ENCODE measurements at places on chromosomes 2 and 18. TPM values are rescaled to one million over a fixed set of nuclear protein-coding genes. Genes with fewer than 3 reads are reported as not detected.

DNA sequence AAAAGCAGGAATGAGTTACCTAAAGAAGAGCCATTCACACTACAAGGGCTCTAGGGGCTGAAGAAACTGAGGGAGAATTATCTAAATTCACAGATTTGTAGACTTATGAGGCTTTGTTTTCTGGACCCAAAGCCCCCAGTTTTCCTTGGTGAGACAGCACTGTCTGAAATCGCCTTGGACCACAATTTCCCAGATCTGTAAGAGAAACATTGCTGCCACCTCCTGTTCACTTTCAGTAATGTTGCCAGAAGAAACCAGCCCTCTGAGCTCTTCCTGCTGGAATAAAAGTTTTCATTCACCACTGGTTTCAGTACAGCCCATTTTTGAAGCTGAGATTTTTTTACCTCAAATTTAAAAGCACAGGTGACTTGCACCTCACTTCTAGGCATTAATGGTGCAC, 169.2 kb downstream of the CDH20 start:
- peaks cover 14% of the 10 kb centered on the region for H3K27me3 ChIP-seq
- H3K27ac ChIP-seq = no peak overlapping the region
- no peak for DNase-seq
- H3K36me3 ChIP-seq = no peaks in the 10 kb centered on the region
- H3K4me1 ChIP-seq = no peaks in the 10 kb centered on the region

- H3K36me3 ChIP-seq = no peaks in the 10 kb centered on the region
- H3K4me3 ChIP-seq = no peak overlapping the region
- no peaks in the 10 kb centered on the region for H3K27me3 ChIP-seq
- H3K27ac ChIP-seq = no peak overlapping the region
- DNase-seq = no peak
These were observed 691.1 kb upstream of the PIK3C3 start for GRCh38 chr18:41263956-41264355.

DNA sequence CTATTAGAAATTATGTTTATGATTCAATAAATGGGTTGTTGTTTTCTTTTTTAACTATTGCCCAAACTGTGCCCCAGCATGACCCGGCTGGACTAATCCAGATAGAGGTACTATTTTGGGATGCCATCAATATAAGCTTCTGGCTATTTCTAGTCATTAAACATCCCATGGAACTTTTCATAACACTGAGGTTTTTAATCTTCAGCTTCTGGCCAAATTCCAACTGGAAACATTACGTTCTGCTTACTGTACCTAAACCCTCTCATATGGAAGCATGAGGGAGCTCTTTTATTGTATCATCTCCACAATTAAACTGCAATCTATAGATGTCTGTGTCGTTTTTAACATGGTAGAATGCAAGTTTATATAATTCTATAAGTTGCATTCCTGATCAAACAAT, 674.7 kb downstream of the ARHGAP15 start:
- no peak overlapping the region for H3K27ac ChIP-seq
- H3K36me3 ChIP-seq = peaks cover 5% of the 10 kb centered on the region
- peaks cover 26% of the 10 kb centered on the region for H3K4me1 ChIP-seq
- no peak overlapping the region for H3K4me3 ChIP-seq

DNA sequence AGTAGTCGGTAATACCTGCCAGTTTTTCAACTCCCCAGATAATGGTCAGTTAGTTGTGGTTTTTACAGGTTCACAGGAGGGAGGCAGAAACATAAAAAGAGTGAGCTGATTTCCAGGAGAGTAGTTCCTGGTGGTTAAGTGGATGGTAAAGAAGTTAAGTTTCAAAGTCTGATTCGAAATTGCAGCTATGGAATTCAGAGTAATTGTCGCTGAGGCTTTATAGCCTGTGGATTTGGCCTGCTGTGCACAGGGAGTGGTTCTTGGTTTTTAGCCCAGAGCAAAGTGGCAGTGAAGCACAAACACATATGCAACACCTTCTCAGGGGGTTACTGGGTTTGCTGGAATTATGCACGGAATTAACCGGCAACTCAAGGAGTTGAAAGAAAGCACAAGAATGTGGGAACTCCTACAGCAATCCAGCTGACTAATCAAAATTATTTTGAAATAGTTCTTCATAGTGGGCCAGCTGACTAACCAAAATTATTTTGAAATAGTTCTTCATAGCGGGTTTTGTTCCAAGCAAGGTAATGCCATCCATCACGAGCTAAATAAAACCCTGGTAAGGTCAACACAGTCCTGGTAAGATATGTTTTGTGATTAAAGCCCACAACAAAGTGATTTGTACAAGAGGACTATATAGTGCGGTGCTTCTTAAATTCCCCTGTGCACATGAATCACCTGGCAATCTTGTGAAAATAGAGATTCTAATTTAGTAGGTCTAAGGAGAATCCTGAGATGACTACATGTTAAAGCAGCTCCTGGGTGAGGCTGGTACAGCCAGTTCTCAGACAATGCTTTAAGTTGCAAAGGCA, 94.4 kb downstream of the SGPP2 start:
- DNase-seq = no peak
- no peaks in the 10 kb centered on the region for H3K4me1 ChIP-seq
- H3K4me3 ChIP-seq = no peak overlapping the region
- no peak overlapping the region for H3K27ac ChIP-seq

DNA sequence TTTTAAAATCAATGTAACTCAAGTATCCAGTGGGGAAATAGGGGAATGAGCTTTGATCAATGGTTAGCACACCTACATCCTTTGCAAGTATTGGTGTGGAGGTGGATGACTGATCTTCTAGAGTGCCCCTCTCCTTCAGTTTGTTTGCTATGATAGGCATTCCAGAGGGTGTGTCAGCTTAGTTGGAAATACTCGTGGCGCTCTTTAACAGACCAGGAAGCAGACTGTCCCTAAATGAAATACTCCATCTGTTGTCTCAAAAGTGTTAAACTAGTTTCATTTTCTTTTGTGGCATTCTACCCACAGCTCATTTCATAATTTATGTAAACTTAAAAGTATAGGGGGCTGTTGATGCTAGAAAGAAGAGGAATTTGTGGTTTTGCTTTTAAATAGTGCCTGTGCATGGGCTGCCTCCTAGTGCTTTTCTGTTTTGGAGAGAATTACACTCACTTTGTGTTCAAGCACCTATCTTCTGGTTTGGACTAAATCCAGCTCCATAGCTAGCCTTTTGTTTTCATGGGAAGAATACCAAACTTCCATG, 66.2 kb downstream of the STAT1 start:
- H3K4me1 ChIP-seq = peaks cover 13% of the 10 kb centered on the region
- H3K27ac ChIP-seq = peak overlapping the region; percentile 65
- no peaks in the 10 kb centered on the region for H3K27me3 ChIP-seq
- H3K4me3 ChIP-seq = no peak overlapping the region
- no peak for DNase-seq

DNA sequence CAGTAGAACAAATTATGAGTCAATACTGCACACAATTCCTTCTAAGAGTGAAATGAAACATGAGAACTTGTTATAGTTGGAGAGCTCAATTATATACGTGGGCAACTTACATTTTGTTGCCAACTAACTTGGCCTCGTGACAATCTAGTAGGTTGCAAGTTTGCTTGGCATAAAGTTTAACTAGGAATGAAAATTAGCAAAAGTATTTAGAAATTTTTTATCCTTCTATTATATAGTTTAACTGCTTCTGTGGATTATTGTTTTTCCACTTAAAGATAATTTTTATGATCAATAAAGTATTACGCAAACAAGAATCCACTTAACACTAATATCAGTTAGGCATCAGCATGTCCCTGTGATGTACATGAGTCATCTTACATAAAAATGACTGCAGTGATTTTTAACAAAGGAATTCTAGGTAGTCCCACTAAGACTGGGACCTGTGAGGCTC, 41.1 kb downstream of the FAM124B start:
- no peak overlapping the region for H3K4me3 ChIP-seq
- H3K4me1 ChIP-seq = no peaks in the 10 kb centered on the region
- H3K27ac ChIP-seq = no peak overlapping the region

- no peak for DNase-seq
- no peaks in the 10 kb centered on the region for H3K4me1 ChIP-seq
- H3K4me3 ChIP-seq = no peak overlapping the region
- H3K27ac ChIP-seq = no peak overlapping the region
- H3K36me3 ChIP-seq = no peaks in the 10 kb centered on the region
These were observed 152.9 kb downstream of the LPIN1 start for GRCh38 chr2:11899264-11899818.

DNA sequence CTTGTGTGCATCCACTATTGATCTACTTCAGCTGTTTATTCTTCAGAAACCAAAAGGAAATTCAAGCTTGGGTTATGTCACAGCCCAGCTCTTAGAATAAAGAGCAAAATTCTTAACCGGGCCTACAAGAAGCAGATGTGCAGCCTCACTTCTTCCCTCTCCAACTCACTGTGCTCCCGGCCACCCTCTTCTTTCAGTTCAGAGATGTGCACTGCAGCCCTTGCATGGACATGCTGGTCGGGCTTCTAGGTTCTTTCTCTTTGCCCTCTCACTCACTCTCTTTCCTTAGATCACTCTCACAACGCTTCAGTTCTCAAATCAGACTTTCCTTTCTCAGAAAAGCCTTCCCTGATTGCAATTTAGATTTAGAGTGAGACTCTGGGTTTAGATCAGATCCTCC, 104.1 kb downstream of the CHN1 start:
- no peaks in the 10 kb centered on the region for H3K36me3 ChIP-seq
- H3K27ac ChIP-seq = peak overlapping the region; percentile 37
- peaks cover 11% of the 10 kb centered on the region for H3K4me1 ChIP-seq
- H3K4me3 ChIP-seq = no peak overlapping the region
- DNase-seq = peak; percentile 43

DYNAP gene
- not detected for total RNA-seq
